ENCODE measurements at places on chromosomes 11 and 22.
A peak's percentile ranks its signal among the peaks of the same experiment; 100 is the strongest.

DNA sequence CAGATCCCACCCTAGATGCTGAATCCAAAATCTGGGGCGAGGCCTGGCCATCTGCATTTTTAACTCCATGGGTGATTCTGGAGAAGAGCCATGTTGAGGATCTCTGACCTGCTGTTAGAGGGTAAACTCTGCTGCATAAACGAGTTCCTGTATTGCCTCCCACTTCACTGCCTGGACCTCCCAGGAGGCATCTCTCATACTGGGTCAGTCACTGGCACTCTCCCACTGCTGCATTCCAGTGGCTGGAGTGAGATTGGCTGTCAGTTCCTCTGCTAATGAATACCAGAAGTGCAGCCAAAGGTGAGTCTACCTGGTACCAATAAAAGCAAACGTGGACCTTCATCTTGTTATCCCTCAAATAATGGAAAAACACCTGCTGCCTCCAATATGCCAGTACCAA is 10.3 kb downstream of the POLDIP3 start:
- no peak for DNase-seq

DNA sequence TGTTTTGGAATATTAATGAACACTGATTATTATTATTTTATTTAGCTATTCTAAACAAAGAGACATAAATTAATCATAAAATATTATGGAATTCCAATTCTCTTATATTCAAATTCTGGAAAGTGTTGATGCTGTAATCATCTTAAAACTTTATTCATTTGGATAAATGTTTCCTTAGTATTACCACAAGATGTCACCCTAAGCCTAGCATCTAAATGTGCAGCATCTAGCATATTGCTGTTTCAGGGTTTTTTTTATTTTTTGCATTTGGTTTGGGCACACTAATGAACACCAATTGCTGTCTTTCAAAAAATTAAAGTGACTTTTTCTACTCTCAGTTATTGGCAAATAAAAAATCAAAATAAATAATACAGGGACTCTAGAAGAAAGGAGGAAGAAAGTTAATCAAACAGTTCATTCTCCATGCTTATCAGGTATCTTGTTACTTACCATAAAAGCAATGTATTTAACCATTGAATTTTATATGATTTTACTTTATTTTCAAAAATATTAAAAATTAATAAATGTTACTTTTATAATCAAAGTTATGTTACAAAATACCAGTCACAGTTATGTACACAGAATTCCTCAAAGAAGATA is 31.8 kb downstream of the DLG2 start:
- DNase-seq = peak; percentile 42

DNA sequence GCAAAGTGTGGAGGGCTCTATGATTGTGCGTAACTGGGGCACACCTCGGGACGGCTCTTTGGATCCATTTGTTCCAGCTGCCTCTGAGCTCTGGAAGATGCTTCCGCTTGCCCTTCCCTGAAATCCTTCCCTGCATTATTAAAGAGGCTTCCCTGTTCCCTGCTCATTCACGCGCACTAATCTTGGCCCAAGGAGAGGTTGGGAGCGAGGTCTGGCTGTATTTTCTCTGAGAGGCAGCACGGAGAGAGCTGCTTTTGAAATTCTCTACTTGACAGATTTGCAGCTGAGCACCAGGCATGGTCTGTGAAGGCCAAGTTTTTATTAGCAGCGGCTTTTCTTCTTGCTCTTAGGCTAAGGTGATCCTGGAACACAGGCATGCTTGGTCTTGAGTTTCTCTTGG is 94.8 kb upstream of the NTM start:
- no peak for DNase-seq

GRCh38 chr11:128022007-128022368 is 565.4 kb downstream of the ETS1 start:
- no peak for DNase-seq

- DNase-seq = no peak
Observed at GRCh38 chr11:64643920-64644646, 53.1 kb downstream of the SLC22A12 start.

GRCh38 chr11:15985860-15986139 is 370.5 kb downstream of the SOX6 start:
- DNase-seq = no peak

GRCh38 chr11:7589861-7590260 is 76.1 kb downstream of the PPFIBP2 start:
- DNase-seq = no peak

DNA sequence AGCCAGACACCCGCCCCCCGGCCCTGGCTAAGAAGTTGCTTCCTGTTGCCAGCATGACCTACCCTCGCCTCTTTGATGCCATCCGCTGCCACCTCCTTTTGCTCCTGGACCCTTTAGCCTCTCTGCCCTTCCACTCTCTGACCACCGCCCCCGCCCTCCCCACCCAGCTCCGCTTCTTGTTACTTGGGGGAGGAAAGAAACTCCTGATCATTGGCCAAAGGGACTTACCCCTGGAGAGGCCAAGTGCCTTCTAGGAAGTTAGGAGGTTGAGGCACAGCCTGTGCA is at the start of gene PRR33:
TSS of gene PRR33 (minus strand) at position 65 of the 285 bp plus-strand sequence. CDS start 1,311 bp downstream, outside the sequence.
- no peak for DNase-seq

GRCh38 chr11:100833276-100833675 is 146.2 kb downstream of the ARHGAP42 start:
- DNase-seq = peak; percentile 52

GRCh38 chr11:13009921-13010748 is 1.0 kb downstream of the RASSF10 start:
- DNase-seq = no peak

GRCh38 chr22:20741634-20742581 is 32.0 kb upstream of the SERPIND1 start:
- peak; percentile 46 for DNase-seq

GRCh38 chr11:72890881-72891280 is 76.7 kb downstream of the ATG16L2 start:
- DNase-seq = no peak
